ENCODE measurements at places on chromosomes 11 and 22. TPM values are rescaled to one million over a fixed set of nuclear protein-coding genes. Genes with fewer than 3 reads are reported as not detected.

DNA sequence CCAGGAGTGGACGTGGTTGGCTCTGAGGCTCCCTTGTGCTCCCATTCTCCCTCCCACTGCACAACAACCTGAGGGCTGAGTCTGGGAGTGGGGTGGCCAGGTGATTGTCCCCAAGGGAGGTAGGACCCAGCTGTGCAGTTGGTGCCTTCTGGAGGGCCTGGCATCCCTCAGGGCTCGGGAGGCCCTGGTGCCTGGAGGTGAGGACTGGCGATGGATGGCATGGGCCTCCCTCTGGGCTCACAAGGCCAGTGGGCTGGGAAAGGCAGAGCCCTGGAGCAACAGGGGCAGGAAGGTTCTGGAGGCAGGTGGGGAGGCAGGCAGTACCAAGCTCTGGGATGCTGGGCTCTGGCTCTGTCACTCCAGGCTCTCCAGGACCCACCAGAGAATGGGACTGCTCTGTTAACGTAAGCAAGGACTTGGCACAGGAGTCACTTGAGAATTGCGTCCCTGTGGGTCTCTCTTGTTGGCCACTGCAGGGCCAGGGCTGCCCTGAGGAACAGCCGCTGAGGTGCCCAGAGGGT lies 114.2 kb downstream of the KCNQ1OT1 start:
- no peak for DNase-seq

Gene SCGB1C1
- not detected for total RNA-seq

- DNase-seq, result no peak
Measured at GRCh38 chr22:35066768-35067167, 810 bp downstream of the ISX start.

- DNase-seq, result no peak
Measured at GRCh38 chr11:114400915-114401223, 403 bp downstream of the RBM7 start.

- no peak for DNase-seq
Measured at GRCh38 chr11:27011560-27012233, 17.8 kb downstream of the FIBIN start.

Gene BUD13
- total RNA-seq, result 26.1 TPM

- DNase-seq, result no peak
Measured at GRCh38 chr22:22519591-22519990, 479 bp downstream of the ZNF280A start.

- DNase-seq, result no peak
Measured at GRCh38 chr22:43342347-43343261, 568 bp downstream of the SCUBE1 start.

Gene DYNC2H1
- total RNA-seq, result 1.5 TPM

Gene TESMIN
- total RNA-seq, result 10.6 TPM

Gene OR51E2
- total RNA-seq, result not detected

DNA sequence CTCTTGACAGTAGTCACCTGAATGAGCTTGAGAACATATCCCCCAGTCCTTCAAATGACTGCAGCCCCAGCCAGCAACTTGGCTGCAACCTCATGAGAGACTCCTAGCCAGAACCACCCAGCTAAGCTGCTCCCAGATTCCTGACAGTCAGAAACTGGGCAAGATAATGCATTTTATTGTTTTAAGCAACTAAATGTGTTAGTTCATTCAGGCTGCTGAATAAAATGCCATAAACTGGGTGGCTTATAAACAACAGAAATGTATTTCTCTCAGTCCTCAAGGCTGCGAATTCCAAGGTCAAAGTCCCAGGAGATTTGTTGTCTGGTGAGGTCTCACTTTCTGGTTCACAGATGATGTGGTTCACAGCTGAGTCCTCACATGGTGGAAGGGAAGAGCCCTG lies 5.8 kb upstream of the PAMR1 start:
- DNase-seq, result no peak

DNA sequence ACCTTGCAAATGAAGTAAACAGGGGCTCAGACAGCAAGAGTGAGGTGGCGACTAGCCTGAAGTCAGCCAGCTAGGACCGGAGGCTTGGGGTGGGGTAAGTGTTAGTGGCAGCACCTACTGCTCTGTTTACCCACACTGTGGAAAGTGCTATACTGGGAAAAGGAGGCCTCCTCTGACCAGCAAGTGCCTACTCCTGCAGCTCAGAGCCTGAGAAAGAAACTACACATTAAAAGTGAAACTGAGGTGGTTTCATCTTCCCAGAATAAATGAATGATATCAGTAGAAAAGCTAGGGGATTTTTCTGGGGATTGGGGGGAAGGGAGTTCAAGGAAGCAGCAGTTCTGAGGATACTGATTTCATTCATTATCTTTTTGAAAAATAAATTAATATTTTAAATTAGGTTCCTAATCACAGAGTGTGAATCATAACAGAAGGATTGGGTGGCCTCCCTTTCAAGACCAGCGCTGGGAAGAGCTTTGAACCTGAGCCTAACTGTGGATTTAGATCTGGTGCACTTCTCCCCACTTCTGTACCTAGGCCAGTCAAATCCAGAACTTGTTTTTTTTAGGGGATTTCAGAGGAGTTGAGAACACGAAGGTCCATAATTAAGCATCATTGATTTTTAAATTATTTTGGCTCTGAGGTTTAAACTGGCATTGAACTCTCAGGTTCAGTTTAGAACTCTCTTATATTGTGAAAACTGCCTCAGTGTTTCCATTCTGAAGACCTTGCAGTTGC lies 48.1 kb upstream of the GRAMD1B start:
- DNase-seq, result peak; percentile 80

Gene CHRDL2
- not detected for total RNA-seq

DNA sequence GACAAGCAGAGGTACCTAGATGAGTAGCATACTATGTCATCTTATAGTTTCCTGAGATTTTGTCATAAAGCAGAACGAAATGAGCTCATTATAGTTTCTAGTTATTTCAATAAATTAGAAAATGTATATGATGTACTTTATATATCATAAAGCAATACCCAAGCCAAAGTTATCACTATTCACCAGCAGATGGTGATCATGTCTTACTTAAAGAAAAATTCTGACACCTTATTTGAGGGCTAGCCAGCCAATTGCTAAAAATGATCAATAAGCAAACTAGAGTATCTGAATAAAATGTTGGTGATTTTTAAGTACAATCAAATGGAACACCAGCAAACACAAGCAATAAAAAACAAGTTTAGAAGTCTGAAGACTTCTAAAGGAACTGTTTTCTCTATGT lies 44.1 kb downstream of the RSF1 start:
- DNase-seq, result no peak

Gene PLEKHB1
- total RNA-seq, result 8.5 TPM

Gene GSTT4
- not detected for total RNA-seq

Gene LRRC56
- total RNA-seq, result 3.1 TPM

GRCh38 chr11:113859665-113860064 lies 15.7 kb downstream of the USP28 start:
- DNase-seq, result no peak

Data from activated T-cell treated with anti-CD3 and anti-CD28 coated beads, Interleukin-2, amount 50 U/mL, for 72 hours (primary cell).